Stimulated activated CD8-positive, alpha-beta memory T cell treated with anti-CD3 and anti-CD28 coated beads, Interleukin-2, amount 100 ng/mL, for 1 hour (primary cell): ENCODE measurements at places on chromosomes 7 and 10.

GRCh38 chr7:128039544-128039953 lies 8.3 kb upstream of the LRRC4 start:
- DNase-seq: no peak

DNA sequence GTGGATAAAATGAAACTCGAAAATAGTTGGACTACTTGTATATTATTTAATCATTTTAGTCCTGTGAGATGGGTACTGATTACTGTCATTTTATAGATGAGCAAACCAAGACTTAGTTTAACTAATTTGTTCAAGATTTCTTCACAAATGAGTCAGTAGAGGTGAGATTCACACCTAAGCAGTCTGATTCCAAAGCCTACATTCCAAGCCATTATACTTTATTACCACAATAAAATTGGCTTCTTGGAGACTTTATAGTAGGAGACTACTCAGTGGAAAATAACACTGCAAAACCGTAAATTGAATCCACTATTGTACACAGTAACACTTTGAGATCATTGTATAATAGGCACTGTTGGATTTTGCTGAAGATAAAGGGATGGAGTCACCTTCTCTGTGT lies 2.2 kb downstream of the PHTF2 start:
- no peak for DNase-seq

DNA sequence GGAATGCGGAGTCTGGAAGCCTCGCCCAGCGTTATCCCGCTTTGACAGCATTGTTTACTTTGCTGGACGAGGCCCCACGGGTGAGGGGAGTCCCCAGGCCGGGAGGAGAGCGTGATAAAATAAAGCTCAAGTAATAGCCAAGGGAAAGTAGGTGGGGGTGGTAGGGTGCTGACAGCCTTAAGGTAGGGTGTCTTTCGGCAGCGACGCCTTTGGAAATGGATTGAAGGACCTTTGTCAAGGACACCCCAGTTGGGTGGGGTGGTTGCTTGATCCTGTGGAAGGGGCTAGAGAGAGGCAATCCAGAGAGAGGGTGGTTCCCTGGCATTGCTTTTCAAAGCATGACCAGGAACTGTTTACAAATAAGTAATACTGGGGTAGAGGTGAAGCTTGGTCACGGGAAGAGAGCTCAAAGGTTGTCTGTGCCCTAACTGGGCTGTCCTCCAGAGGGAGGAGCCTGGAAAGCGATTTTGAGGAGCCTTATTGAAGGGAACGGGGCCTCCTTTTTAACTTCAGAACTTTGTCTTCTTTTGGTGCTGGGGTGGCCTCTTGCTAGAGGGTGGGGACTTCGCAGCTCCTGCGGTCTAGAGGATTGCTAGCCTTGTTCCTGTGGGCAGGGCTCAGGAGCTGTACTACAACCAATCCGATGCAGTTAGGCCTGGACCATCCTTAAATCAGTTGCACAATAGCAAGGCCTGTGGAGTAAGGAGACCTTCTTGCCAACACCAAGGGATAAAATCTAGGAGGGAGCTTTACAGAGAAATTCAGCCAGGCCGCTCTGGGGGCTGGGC lies 1.3 kb downstream of the EIF4EBP2 start:
- no peak for DNase-seq

DNA sequence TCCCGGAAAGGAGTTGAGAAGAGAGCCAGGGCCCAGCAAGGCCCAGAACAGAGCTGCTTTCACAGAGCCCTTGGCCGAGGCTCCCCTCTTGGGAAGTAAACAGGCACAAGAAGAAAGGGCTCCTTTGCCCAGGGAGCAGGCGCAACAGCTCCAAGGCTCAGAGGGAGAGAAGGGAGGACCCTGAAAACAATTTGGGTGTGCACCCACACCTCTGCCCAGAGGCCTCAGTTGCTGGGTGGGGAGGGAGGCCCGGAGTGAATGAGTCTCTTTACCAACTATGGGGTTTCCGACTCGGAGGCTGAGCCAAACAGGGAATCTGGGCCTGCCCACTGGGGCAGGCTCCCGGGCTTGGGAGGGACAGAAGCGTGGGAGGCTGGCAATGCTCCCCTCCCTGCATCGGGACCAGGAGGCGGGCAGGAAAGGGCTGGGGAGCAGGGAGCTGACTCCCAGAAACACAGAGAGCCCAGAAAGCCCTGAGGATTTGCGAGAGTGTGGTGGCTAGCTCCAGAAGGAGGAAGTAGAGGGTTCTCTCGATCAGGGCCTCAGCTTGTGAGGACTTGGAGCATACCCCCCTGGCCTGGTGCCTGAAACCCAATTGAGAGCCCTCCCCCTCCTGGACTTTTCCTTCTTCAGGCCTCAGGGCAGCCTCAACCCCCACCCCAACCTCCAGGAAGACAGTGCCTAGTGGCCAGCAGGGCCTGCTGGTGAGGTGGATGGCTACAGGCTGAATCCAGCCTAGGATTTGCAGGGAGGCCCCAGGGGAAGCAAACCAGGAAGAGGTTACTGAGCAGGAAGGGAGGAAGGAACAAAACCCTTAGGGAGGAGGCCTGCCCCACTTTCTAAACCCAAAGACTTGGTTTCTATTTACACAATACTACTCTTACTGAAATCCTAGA lies 6.2 kb downstream of the C10orf105 start:
- DNase-seq: no peak

- no peak for DNase-seq
These were observed 308.2 kb upstream of the GLI3 start for GRCh38 chr7:42545049-42545724.

DNA sequence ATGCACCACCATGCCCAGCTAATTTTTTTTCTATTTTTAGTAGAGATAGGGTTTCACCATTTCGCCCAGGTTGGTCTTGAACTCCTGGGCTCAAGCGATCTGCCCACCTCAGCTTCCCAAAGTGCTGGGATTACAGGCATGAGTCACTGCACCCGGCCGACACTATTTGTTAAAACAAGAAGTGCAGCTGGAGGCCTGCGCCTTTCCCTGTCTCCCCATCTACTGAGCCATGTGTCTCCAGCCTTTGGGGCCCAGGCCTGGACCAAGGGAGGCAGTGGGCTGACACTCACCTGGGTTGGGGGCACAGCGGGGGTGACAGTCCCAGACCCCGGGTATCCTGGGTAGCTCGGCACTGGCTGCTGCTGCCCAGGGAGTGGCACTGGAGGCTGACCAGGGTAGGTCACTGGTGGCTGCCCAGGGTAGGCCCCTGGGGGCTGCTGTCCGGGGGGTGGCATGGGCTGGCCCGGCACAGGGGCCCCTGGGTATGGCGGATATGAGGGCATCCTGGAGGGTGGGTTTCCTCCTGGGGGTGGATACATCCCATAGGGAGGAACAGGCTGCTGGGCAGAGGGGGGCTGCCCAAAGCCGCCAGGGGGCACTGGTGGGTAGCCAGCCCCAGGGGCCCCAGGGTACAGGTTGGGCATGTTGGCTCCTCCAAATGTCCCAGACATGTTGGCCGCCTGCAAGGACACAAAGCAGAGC lies 36.3 kb downstream of the PLAC9 start:
- DNase-seq: no peak

- no peak for DNase-seq
These were observed 125.6 kb downstream of the VIPR2 start for GRCh38 chr7:159019111-159019510.
